ENCODE measurements at places on chromosomes 5 and 9. TPM values are rescaled to one million over a fixed set of nuclear protein-coding genes. Genes with fewer than 3 reads are reported as not detected.
A peak's percentile ranks its signal among the peaks of the same experiment; 100 is the strongest.

DNA sequence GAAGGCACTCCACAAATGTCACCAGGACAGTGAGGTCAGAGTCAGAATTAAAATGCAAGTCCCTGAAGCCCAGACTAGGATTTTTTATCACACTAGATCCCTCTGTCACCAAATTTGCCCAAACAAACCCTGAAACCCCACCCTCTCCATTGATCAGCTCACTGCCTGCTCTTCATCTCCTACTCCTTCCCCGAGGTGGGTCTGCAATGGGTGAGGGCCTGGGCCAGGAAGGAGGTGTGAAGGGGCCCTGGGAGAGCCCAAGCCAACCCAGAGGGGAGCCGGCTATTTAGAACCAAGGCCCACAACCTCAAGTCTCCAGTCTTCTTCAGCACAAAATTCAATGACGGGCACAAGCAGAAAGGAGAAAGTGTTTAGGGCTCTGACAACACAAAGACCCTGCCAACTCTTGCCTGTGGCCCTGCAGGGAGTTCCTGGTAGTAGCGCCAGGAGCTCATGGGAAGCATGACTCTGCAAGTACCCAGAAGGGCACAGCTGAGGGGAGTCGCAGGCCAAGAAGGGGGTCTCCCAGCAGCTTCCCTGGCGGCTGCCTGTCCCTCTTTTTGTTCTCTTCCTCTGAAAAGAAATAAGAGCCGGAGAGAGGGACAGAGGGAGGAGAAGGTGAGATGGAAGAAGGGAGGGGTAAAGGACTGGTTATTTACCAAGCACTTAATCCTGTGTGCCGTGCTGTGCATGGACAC, 5.5 kb downstream of the FOXI1 start:
- DNase-seq, result no peak

GRCh38 chr5:157025093-157025698, 33.7 kb downstream of the HAVCR1 start:
- peak; percentile 13 for DNase-seq

- no peak for DNase-seq
These were observed 40.1 kb downstream of the ALG2 start for GRCh38 chr9:99181621-99182020.

DNA sequence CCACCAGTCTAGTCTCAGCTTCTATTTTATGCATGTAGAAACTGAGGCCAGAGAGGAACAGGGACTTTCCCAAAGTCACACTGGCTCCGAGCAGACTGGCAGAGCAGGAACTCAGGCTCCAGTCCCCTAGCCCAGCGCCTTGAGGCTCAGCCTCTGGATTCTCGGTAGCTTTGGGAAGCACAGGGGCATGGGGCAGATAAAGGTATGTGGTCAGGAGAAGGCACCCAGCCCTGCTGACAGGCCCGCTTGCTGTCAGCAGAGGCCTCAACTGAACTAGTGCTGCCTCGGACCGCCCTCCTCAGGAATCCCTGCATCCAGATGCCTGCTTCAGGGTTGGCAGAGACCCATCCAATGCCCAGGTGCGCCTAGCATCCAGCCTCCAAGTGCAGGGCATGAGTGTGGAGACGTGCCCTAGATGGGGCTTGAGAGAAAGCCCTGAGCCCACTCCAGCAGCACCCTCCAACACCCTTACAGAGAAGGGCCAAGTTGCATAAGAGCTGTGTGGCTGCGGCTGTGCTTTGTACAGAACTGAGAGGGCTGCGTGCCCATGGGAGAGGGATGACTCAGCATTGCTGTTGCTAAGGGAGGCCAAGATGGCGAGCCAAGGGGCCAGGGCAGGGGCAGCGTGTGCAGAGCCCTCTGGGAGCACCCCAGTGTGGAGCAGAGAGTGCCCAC, 168.6 kb downstream of the MACROH2A1 start:
- DNase-seq, result peak; percentile 49

GRCh38 chr5:143244000-143244736, 159.3 kb downstream of the NR3C1 start:
- peak; percentile 85 for DNase-seq

- no peak for DNase-seq
These were observed 186.1 kb upstream of the MAST4 start for GRCh38 chr5:66410122-66410521.

- no peak for DNase-seq
These were observed 246.8 kb upstream of the HAPLN1 start for GRCh38 chr5:83967417-83967816.

DNA sequence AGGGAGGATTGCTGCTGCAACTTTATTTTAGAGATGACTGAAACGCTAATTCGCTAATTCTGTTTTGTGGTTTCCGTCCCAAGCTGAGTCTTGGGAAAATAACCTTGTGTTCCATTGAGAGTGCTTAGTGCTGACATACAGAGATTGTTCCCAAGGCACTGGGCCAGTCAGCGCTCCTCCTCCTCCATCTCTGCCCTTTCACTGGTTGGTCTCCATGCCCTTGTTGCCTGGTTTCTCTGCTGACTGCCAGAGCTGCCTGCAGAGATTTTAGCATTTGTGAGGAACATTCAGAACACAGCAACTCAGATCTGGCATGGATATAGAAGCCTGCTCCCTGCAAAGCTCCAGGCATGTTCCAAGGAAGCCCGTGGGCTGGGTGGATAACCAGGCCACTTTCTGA, 126.0 kb upstream of the IRX2 start:
- no peak for DNase-seq

- peak; percentile 71 for DNase-seq
These were observed 84.9 kb downstream of the RGS3 start for GRCh38 chr9:113548221-113549041.

DNA sequence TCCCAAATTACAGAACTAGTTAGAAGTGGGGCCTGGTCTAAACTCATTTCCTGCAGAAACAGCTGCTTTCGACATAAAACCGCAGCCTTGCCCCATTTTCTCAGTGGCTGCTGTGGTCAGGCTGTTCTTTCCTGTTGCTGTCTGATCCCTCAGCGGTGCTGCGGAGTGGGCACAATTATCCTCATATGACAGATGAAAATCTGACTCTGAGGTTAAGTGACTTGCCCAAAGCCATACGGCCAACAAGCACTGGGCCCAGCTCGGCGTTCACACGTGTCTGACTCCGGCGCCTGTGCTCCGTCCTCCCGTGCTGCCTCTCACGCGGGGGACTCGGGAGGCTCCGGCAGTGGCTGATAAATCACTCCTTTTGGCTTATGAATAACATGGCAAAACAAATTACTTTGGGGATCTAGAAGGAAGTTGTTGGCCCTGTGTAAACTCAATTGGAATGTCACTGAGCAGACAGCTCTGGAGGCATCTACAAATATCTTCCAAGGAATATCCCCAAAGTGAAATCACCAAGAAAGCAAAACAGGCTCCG, 142.6 kb upstream of the LMX1B start:
- DNase-seq, result peak; percentile 35

DNA sequence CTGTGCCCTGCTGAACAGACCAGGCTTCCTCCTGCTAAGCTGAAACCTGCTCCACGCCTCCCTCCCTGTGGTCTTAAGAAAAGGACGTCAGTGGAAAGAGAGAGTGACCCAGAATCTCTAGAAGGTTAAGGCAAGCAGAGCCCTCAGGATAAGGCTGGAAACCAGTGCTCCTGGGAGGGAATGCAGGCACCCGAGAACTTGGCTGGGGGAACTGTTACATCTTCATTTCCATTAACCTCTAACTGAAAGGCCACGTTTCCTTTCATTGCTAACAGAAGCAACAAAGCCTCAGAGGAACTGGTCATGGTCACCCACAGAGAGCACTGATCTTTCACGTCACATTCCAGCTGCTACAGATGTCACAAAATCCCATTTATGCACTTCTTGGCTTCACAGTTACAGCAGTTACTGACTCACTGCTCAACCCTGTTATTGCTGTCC, 26.1 kb upstream of the AKNA start:
- DNase-seq, result no peak

GRCh38 chr5:130158036-130158435, 253.8 kb downstream of the CHSY3 start:
- no peak for DNase-seq

DNA sequence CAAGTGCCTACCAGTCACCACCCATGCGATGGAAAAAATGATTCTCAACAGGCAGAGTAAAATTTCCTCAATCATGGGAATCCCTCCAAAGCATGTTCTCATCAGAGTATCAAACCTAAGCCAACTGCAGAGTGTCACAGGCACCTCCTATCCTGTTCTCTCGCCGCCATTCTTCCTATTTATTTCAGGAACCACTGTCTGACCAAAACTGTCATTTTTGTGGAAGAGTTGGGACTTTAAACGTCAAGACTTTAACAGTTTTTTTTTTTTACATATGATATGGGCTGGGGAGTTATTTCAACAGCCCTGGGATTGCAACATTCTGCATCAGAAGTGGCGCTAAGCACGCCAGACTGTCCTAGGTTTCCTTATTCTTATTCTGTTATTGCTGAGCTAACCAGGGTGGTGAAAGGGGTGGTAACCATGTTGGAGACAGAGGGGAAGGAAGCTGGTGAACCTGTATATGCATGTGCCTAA, 29.5 kb downstream of the PFDN1 start:
- peak; percentile 59 for DNase-seq

DNA sequence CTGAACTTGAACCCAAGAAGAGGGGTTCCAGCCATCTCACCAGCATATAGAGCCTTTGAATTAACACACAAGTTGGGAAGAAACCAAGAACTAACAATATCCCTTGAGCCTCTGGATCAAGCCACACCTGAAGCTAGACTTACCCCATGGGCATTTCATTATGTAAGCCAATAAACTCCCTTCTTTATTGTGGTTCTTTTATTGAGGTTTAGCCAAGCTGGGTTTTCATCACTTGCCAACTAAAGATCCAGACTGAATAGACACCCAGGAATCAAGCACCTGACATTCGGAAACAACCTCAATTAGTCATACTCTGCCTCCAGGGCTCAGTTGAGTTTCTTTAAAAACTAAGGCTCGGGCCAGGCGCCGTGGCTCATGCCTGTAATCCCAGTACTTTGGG, 226.7 kb downstream of the AGTPBP1 start:
- DNase-seq, result no peak

- no peak for DNase-seq
These were observed 624.6 kb downstream of the PDE4D start for GRCh38 chr5:59268756-59269415.

- no peak for DNase-seq
These were observed 66.3 kb downstream of the RGMB start for GRCh38 chr5:98839469-98840383.

DNA sequence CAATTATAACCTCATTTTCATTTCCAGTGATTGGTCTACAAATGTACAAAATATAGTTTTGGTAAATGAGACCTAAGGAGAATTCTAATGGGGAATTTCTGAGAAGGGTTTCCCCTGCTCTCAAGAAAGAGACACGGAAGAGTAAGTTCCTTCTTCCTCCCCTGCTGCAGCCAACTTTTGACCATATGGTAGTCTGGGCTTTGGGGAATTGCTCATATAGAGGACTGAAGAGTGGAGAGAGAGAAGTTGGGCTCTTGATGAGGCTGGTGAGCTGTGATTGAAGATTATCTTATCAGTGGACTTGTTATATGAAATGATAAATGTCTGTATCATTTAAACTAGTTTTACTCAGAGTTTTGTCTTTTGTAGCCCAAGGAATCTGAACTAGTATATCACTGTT, 4.3 kb upstream of the LNPEP start:
- no peak for DNase-seq

DNA sequence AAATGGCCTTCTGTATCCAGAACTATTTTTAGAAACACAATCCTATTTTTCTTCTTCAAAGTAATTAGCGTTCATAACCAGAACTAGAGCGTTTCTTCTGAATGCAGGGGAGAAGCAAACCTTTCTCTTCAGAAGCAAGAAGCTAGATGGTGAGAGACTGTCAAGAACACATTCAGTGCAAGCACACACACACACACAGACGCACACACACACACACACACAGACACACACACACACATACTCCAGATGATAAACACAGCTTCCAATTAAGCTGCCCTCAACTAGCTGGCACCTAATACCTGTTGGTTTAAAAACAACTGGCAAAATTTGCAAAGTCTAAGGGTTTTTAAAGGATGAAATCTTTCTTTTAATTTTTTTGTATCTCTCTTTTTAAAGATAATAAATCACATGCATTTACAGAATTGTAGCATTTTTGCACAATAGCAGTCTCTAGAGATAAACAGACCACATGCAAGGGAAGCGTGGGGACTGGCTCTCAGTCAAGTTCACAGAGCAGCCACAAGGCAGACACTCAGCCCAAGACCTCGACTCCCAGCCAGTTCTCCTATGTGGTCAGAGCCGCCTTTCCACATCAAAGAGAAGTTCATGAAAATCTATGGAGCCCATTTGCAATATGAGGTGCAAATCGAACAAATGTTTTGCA, 138.5 kb downstream of the TTLL11 start:
- peak; percentile 36 for DNase-seq

DNA sequence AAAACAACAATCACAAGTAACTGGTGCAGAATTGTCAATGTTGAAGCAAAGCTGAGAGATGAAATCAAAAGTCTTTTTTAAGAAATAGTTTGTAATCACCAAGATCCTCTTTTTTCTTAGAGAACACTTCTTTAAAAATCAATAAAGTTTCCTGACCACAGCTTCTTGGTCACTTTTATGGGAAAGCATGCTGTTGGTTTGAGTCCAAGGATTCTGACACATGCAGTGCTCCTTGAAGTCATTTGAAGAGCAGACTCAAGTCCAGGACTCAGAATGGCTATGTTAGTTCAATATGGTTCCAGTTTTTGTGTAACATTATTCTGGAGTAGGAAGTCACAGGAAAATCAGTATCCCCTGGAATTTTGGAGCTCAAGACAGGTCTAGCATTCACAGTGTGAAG, 480.6 kb downstream of the NR2F1-AS1 start:
- no peak for DNase-seq

GRCh38 chr9:109411798-109412352, 86.2 kb downstream of the PTPN3 start:
- DNase-seq, result no peak

DNA sequence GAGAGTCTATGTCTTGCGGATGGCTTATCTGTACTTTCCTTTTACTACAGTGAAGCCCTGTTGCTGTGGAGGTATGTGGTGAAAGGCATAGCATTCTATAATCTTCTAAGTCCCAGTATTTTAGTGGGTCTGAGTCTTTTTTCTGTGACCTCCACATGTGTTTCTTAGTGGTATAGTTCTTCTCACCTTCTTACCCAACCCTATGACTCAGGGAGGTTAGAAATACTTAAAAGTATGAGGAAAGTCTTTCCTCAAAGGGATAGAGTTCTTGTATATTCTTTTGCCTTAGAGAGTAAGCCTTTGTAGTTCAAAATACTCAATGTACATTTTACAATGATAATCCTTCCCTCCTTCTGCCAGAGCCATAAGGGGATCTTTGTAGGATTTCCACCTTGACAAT, 621.9 kb upstream of the CTNND2 start:
- no peak for DNase-seq

- DNase-seq, result no peak
These were observed 439.3 kb upstream of the ADAMTS16 start for GRCh38 chr5:4700871-4701270.

GRCh38 chr5:61177716-61178115, 15.4 kb upstream of the SMIM15 start:
- DNase-seq, result no peak

MSANTD3 gene
- total RNA-seq, result 62.6 TPM

PCDHGC3 gene
- 14.1 TPM for total RNA-seq

LAMC3 gene
- total RNA-seq, result 1.5 TPM

TTC23L gene
- total RNA-seq, result not detected
